ENCODE measurements at places on chromosomes 16 and 17.

DNA sequence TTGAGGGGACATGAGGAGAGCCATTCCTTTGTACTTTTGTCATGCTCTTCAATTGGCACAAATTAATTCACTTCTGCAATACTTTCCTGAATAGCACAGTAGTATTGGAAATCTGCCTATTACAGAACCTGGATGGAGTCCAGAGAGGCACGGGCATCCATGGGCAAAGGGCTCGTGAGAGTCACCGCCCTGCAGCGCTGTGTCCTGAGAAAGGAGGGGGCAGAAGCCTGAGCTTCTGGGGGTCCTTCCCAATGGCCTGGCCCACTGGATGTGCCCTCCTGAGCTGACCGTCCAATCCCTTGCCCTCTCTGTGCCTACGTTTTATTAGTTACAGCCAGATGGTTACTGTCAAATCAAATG is 3.5 kb downstream of the G6PC1 start:
- no peak for DNase-seq

DNA sequence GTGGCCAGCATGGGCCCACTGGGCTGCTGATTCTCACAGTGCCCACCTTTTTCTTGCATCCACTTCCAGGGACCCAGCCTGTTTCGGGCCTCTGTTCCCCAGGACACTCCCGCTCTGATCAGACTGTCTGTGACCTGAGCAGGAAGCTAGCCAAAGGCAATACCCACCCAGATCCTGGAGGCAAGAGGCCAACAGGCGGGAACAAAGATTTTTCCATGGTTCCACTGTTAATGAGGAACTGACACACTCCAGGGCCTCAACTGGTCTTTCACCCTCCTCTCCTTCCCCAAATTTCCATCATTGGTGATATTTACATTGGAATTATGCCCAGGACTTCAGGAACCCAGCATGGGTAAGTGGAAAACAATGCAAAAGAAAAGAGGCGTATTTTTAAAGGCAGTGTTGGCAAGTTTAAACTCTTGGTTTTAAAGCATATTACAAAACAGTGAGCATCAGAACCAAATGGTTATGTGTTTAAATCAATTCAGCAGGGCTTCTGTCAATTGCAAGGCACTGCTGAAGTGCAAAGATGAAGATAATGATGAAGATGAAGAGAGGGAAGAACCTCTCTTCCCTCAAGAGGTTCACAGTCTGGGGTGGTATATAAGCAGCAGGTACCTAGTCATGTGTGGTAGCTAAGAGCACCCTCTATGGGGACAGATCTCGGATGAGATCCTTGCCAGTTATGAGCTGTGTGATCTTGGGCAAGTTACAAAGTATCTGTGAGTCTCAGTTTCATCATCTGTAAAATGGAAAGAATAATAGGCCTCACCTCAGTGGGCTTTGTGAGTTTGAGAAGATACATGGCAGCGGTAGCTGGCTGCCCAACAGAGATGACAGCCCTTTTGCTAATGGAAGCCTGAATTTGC is 14.4 kb upstream of the ATP2A3 start:
- DNase-seq: no peak

- DNase-seq: no peak
These were observed 19.1 kb downstream of the GSPT1 start for GRCh38 chr16:11896486-11897176.

GRCh38 chr16:66539623-66540469 is 10.1 kb downstream of the TK2 start:
- DNase-seq: no peak

DNA sequence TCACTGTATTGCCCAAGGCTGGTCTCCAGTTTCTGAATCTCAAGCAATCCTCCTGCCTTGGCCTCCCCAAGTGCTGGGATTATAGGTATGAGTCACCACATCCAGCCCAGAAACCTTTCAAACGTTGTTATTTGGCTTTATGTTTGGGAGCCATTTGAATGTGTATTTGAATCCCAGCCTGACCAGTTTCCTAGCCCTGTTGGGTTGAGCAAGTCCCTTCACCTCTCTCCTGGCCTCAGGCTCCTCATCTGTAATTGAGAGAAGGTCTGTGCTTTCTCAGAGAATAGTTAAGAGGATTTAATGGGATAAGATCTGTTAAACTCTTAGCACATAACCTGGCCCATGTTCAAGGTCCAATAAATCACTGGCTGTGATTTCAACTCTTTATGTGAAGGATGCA is 385.8 kb upstream of the RBFOX1 start:
- no peak for DNase-seq

GRCh38 chr16:29876594-29877249 is 13.7 kb upstream of the CDIPT start:
- no peak for DNase-seq

- DNase-seq: no peak
These were observed 157.2 kb downstream of the MYO1D start for GRCh38 chr17:32719689-32720088.

- no peak for DNase-seq
These were observed 4.8 kb downstream of the RNF222 start for GRCh38 chr17:8392674-8393469.

DNA sequence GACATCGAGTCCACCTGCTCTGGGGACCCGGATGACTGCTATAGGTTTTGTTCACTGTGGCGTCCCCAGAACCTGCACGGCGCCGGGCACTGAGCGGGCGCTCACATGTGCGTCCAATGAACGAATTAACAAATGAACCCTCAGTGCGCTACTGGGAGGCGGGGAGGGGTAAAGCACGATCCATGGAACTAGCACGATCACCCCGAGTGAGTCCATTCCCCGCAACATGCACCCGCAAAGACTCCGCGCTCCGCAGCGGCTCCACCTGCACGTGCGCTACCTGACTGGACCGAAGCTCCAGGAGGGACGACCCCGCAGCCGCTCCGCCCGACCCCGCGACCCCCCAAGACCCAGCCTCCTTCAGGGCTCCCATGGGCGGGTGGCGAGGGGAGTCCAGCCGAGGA is 491 bp downstream of the TRAP1 start:
- DNase-seq: no peak

DNA sequence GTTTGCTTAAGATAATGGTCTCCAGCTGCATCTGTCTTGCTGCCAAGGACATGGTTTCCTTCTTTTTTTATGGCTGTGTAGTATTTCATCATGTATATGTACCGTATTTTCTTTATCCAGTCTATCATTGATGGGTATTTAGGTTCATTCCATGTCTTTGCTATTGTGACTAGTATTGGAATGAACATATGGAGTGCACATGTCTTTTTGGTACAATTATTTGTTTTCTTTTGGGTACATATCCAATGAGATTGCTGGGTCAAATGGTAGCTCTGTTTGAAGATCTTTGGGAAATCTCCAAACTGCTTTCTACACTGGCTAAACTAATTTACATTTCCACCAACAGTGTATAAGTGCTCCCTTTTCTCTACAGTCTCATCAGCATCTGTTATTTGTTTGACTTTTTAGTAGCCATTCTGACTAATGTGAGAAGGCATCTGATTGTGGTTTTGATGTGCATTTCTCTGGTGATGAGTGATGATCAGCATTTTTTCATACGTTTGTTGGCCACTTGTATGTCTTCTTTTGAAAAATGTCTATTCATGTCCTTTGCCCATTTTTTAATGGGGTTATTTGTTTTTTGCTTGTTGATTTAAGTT is 66.2 kb downstream of the TNFRSF13B start:
- no peak for DNase-seq

DNA sequence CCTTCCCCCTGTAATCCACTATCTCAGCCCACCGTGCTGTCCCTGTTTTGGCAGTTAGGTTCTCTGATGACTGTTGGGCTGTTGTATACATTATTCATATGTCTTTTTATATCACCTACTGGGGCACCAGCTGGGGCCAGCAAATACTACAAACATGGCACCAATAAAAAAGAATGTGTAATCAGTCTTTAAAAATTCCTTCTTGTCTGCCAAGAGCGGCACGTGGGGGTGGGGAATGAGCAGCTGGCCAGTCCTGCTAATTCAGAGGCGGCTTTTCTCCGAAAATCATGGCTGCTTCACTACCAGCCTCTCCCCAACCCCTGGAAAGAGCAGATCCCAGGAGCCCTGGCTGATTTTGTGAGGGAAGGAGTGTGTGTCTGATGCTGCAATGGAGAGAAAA is 77.7 kb upstream of the EEF2KMT start:
- no peak for DNase-seq

- no peak for DNase-seq
These were observed 77.4 kb downstream of the TMEM132E start for GRCh38 chr17:34656801-34657200.

Measured in stimulated activated CD8-positive, alpha-beta memory T cell treated with anti-CD3 and anti-CD28 coated beads, Interleukin-12 subunit alpha, Interleukin-12 subunit beta, amount 100 ng/mL, for 1 hour (primary cell).